Smooth muscle cell of the brain vasculature (primary cell): ENCODE measurements at places on chromosomes 11 and 22.

- peak; percentile 79 for DNase-seq
These were observed 444 bp downstream of the CAVIN3 start for GRCh38 chr11:6319704-6320410.

GRCh38 chr22:48428631-48429371 is 1398.9 kb downstream of the BRD1 start:
- no peak for DNase-seq

GRCh38 chr11:12687740-12688139 is 13.5 kb downstream of the TEAD1 start:
- DNase-seq, result no peak

DNA sequence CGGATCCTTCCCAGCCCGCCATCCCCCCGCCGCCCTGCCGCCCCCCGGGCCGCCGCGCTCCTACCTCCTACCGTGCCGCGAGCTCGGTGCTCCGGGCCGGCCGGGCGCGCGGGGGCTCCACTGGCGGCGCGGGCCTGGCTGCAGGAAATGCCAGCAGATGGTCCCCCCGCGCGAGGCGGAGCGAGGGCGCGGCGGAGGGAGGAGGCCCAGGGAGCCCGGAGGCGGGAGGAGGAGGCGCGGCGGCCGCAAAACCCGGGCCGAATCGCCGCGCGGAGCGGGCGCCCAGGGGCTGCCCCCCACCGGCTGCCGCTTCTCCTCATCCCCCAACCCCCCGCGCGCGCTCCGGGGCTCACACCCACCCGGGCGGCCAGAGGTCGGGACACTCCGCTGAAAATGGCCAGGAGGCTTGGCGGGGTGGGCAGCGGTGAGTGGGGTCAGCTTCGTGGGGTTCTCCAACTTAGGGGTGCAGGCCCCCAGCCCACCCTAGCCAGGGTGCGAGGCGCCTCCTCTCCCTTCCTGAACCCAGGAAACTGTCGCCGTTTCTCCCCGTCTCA is at the start of gene OSBPL5:
Gene OSBPL5, minus strand, starts transcription at position 159 of the 554 bp plus-strand sequence. CDS start 36,162 bp downstream, outside the sequence.
- no peak for DNase-seq

DNA sequence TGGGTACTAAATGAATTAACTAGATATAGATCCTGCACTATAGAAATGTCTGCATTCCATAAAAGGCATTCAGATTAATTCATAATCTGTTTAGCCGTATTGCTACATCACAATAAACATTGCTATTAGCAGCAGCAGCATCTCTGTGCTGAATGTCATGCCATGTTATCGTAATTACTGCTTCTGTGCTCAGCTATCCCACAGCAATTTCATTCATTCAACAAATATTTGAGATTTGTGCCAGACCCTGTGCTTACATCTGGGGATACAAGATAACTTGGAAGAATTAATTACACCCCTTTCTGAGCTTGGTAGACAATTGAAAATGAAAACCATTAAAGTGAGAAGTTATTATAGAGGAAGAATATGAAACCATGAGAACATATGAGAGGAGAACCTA is 185.8 kb upstream of the C11orf87 start:
- no peak for DNase-seq

DNA sequence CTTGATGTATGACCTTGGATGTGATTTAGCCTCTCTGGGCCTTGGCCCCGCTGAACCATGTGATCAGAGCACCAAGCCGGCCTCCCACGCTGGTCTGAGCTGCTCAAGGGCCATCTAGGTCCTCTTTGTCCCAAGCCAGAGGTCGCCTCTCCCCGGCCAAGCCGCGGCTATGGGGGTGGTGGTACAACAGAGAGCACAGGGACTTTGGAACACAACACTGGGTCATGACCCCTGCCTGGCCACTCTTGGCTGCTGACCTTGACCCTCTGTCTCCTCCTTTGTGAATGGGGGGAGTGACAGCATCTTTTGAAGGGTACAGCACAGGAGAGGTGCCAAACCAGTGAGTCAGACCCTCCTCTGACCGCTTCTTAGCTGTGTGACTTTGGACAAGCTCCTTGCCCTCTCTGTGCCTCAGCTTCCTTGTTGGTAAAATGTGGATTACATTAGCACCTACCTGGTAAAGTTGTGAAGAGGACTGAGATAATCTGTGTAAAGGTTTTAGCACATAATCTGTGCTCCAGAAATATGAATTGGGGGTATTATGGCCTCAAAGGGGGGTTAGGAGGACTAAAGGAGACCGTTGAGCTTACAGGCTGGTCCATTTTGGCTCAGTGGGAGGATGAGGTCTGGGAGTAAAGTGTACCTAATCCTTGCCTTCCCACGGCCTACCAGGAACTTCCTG is 4.7 kb downstream of the SCYL1 start:
- no peak for DNase-seq

- peak; percentile 58 for DNase-seq
These were observed 67.9 kb downstream of the YAP1 start for GRCh38 chr11:102177974-102178631.

DNA sequence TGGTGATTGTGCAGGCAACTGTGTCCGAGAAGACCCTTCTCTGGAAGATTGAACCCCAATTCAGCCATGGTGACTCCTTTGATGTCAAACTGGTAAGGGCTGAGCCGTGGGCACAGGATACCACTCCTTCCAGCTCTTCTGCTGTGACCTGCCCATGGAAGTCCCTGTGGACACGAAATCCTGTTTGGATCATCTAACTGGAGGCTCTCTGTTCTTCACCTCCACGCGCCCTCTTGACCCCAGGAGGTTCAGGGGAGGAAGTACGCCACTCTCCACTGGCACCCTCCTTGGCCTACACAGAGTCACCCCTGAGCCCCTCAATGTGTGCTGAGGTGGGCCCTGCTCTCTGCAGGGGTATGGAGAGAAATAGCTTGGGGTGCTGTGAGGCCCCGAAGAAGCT is 810 bp downstream of the ISX start:
- DNase-seq, result no peak

- DNase-seq, result peak; percentile 85
These were observed 2.6 kb upstream of the MCM5 start for GRCh38 chr22:35397095-35397904.

DNA sequence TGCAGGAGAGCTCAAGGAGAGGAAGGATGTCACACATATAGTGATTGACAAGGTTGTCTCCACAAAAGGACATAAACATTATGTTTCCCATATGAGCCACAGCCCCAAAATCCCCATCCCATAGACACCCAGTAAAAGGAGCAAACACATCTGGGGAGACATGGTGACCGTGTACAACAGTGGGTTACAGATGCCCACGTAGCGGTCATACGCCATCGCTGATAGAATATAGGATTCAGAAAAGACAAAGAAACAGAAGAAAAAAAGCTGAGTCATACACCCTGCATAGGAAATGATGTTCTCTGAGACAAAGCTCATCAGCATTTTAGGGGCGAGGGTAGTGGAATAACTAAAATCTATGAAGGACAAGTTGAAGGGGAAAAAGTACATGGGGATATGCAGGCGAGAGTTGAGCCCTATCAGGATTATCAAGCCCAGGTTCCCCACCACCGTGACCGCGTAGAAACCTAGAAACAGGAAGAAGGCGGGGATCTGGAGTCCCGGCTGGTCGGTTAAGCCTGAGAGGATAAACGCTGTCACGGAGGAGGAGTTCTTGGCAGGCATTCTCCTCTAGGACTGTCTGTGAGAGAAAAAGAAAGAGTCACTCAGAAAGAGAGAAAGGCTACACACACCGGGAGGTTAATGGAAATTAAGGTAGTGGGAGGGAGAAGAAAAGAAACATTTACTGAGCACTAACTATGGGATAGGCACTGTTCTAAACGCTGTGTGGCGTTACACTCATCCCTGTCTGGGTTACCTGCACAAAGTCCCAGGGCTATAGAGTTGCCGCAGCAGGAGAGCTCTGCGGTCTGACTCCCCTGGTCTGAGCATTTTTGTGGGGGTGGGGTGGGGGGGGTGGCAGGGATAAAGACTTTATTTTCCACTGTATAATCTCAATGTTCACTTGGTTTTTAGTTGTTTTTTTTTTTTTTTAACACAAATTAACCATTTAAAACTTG is 36.1 kb upstream of the OR8B8 start:
- no peak for DNase-seq

- no peak for DNase-seq
These were observed 17.8 kb downstream of the CCDC15 start for GRCh38 chr11:124971810-124972209.

DNA sequence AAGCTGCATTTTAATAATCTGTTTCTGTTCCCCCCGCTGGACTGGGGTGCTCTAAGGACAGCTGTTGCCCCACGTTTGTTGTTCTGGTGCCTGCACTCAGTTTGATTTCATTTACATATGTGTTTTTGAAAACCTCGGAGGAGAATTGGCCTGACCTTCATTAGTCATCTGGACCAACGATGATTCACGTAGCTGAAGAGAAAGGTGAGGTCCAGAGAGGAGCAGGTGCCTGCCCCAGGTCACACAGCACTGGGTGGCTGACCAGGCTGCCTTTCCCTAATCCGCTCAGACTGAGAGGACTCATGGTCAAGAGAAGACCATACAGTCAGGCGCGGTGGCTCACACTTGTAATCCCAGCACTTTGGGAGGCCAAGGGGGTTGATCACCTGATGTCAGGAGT is 3.8 kb downstream of the CSDC2 start:
- no peak for DNase-seq

DNA sequence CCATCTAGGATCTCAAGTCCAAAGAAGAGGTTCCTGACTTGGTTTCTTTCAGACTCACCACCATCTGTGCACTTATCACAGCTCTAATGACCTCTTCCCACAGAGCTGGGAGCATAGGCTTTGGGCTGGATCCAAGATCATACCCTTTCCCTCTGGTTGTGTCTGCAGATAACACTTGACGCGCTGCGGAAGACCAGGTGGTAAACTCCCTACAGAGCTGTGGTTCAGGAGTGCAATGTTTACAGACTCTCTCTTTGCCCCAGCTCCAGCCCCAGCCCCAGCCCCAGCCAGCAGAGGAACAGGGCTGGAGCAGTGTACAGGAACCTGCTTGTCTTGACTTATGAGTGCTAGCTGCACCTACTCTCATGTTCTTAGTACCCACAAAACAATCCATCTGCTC is 274.4 kb upstream of the SYN3 start:
- DNase-seq, result no peak

- DNase-seq, result no peak
These were observed 11.5 kb upstream of the IGSF9B start for GRCh38 chr11:133968300-133968699.
